ENCODE measurements at places on chromosomes 1 and 21.

DNA sequence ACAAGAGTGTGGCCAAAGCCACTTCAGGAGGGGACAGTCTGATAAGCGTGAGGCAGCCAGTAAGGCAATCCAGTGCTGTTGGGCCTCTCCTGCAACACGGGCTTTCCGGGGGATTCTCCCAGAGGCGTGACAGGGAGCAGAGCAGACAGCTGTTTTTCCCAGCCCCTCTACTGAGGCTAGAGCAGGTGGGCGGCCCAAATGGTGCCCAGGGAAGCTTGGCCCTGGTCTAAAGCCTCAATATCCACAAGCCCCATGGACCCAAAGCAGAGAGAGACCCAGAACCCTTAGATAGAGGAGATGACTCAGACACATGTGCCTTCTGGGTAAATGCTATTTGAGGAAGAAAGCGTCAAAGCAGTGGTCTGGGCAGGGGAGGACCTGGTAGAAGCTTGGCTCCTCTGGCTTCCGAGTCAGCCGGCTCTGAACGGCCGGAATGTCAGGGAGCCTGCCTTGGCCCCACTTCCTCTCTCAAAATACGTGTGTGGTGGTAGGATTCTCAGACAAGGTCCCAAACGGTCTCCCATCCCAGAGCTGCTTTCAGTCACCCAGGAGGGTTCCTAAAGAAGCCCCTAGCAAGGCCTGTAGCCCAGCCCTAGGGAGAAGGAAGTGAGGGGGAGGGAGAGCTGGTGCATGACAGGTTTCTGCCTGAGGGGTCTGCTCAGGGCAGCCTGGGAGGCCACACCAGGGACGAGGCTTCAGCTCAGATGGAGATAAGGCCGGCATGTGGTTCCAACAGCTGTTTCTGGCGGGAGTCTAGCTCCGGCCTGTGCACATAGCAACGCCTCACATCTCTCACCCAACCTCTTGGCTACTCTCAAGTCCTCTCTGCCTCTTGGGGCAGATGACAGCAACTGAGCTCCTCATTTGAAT lies 28.8 kb downstream of the PIK3C2B start:
- no peak for DNase-seq

- no peak for DNase-seq
These were observed 25.1 kb downstream of the GRHL3 start for GRCh38 chr1:24344090-24344742.

DNA sequence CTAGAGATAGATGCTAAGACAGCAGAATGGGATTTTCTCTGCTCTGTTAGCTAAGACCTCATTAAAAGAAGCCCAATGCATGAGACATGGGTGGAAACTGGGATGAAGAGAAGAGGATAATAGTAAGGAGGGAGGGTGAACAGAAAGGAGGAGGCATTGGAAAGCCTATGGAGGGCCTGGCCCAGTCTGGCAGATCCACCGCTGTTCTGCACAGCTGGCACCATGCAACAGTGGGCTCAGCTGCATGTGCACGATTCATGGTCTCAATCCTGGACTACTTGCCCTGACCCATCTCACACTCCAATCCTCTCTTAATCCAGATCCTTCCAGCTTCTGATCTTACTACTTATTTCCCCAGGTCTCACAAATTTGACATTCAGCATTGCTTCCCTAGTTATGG lies 2.2 kb downstream of the PHC2 start:
- no peak for DNase-seq

DNA sequence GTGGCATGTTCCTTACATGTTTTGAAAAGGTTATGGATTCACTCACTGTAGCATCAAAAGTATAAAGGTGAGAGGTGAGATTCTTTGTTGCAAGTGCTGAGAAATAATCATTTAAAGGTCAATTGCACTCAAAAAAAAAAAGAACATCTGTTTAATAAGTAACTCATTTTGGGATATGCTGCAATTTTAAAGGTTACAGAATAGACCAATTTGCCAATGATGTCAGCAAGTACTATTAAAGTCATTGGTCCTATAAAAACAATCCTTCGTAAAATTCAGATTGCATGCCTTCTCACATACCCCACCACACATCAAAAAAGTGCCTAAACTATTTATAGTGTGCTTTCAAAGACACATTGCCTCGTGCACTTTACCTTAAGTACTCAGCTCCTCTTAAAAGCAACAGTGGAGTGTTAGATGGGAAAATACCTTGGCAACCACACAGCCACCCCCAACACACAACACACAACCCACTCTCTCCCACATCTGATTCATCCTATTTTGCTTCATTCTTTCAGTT lies 218.2 kb upstream of the ADGRL2 start:
- DNase-seq = no peak

GRCh38 chr1:212814537-212815334 lies 23.0 kb downstream of the TATDN3 start:
- peak; percentile 31 for DNase-seq

GRCh38 chr1:29487291-29487690 lies 251.0 kb downstream of the PTPRU start:
- DNase-seq = no peak

GRCh38 chr1:163275222-163275621 lies 46.5 kb upstream of the NUF2 start:
- no peak for DNase-seq

- DNase-seq = no peak
These were observed 719 bp downstream of the SOD1 start for GRCh38 chr21:31660259-31660565.

GRCh38 chr1:204376919-204377799 lies 17.4 kb upstream of the PLEKHA6 start:
- no peak for DNase-seq

DNA sequence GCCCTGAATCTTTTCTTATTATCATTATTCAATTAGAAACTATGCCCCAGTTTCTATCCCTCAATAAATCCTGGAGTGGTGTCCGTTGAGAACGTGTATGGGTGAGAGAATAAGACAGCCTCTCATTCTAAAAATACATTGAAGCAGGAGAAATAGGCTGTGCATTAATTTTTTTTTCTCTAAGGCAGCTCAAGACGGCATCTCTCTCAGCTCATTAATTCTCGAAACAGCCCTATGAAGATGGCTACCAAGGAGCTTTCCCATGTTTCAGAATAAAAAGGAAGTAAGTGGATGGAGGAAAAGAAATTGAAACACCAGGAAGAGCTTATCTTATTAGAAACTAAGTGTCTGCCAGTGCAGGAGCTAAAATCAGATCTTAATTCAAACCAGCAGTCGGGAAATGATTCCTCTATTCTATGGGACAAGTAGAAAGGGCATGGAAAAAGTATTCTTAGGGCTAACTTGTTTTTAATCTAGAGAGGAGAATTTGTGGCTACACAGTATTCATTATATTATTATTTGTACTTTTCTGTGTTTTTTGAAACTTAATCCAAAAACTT lies 347.1 kb upstream of the PLD5 start:
- no peak for DNase-seq

DNA sequence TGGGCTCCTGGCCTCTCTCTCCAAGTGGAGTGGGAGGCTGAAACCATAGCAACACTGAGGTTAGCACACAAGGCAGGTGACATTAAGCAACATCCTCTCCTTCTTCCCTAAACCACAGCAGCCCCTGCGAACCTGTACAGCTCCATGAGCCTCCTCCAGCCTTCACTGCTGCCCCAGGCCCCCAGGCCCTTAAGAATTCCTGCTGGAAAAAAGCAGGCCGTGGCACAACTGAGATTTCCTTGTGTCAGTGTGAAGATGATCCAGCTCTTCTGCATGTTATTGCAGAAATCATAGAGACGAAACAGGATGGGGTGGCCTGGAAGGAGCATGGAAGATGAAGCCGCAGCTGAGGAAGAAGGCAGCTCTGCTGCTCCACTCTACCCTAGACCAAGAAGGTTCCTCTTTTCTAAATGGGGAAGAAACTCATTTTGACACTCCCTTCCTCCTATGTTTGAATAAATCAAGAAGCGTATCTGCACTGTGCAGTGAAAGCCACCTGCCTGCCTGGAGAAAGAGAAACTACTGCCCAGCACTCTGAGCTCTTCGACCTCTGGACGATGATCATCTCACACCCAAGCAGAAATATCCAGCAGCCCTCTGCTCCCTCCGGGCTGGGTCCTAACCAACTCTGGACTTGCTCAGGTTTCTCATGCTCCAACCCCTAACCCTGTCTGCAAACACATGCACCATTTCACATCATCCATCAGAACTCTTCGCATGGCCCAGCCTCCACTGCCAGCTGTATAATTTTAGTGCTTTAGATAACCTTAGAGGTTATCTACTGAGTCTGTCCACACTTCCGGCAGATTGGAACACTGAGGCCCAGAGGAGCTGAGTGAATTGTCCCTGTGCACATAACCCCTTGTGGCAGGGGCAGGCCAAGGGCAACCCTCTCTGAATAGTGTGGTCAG lies 20.7 kb downstream of the SH3BP5L start:
- peak; percentile 43 for DNase-seq

DNA sequence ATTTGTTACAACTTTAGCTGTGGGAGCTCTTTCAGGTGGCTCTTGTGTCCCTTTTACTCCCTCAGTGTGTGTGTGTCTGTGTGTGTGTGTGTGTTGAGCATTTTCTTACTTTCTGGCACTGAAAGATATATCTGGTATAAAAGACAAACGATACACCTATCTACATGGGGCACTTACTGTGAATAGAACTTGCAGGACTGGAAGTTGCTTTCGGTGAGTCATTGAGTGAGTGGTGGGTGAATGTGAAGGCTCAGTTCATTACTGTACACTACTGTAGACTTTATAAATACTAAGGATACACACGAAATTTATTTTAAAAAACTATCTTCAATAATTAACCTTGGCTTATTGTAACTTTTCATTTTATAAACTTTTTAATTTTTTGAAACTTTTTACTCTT lies 38.7 kb downstream of the BTBD8 start:
- no peak for DNase-seq

GRCh38 chr1:30335389-30335996 lies 387.9 kb downstream of the MATN1 start:
- no peak for DNase-seq

- DNase-seq = no peak
These were observed 17.3 kb downstream of the CD58 start for GRCh38 chr1:116553386-116554115.

DNA sequence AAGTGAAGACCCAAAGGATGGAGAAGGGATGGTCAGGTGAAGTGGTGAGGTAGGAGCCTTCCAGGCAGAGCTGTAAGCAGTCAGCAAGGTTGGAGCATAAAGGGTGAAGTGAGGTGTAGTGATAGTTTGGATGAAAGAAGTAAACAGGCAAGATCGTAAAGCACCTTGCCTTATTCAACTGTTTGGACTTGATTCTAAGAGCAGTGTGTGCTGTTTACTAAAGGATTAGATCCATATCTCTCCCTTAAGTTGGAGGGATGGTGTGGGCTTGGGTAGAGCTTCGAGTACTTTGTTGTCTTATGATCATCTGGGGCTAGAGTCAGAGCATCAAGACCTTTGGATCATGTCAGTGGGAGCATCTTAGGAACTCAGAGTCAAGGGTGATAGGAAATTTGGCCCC lies 39.8 kb upstream of the CD34 start:
- DNase-seq = no peak

DNA sequence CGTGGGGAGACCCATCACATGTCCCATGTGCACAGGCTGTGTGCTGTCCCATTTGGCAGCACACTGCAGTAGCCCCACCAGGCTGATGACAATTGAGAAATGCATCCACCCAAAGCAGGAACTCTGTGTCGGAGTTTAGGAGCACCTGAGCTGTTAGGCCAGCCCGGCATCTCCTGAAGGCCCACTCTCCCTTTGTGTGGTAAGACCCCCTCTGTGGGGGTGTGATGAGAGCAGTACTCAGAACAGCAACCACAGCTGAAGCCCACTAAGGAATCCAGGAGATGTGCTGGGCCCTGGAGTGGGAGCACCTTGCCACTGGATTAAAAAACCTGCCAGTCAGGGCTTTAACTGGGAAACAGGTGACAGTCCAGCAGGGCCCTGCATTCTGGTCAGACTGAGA lies 37.2 kb downstream of the FCRL5 start:
- no peak for DNase-seq

DNA sequence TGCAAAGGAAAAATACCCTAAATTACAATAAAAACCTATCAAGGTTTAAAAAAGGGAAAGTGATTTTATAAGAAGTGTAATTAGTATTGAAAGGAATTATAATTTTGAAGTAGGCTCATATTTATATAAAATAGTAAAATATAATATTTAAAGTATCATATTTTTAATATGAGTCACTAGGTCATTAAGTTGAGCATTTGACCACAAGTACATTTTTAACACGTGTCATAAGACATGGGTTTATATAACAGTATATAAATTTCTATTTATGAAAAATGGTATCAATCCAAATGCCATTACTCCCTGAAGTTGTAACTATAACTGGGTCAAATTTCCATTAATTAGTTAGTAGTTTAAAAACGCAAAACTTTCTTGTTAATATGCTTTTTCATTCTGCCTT lies 365.9 kb downstream of the COL11A1 start:
- DNase-seq = no peak

DNA sequence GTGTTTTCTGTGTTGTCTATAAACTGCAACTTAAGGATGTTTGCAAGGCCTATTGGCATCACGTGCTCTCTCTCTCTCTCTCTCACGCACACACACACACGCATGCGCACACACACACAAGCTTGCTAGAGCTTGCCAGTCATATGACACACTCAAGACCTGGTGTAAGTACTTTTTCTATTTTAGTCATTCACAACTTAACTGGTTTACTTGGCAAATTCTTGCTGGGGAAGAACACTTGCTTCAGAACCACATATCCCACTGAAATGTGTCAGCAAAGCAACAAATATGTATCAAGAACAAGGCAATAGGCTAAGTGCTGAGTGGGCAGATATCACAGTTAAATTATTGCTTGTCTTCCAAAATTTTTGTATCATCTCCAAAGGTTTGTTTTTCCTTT lies 107.8 kb downstream of the DISC1 start:
- no peak for DNase-seq

DNA sequence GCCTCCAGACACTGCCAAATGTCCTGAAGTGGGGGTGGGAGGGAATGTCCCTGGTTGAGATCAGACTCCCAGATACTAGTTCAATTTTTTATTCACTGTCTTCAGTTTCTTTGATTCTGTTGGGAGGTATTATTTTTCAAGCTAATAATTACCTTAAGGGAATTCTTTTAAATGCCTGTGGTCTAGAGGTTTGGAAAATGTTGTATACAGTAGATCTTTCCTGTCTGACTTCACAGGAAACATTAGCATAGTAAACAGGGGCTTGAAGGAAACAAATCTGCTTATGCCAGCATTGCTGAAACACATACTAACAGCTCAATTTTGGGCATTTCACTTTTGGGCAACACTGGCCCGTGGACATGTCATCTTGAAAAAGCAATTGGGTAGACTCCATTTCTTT lies 84.3 kb upstream of the HP1BP3 start:
- DNase-seq = no peak

GRCh38 chr1:64864018-64864940 lies 102.1 kb downstream of the JAK1 start:
- peak; percentile 53 for DNase-seq

GRCh38 chr1:245484176-245484575 lies 329.4 kb downstream of the KIF26B start:
- no peak for DNase-seq

All from globus pallidus (tissue), 1 donor.